ENCODE measurements at places on chromosomes 13 and 19.

- no peak for DNase-seq
Observed at GRCh38 chr19:45501730-45502014, 3.4 kb downstream of the PPM1N start.

GRCh38 chr19:10006335-10006708 lies 4.0 kb downstream of the COL5A3 start:
- DNase-seq = no peak

GRCh38 chr13:104954210-104954609 lies 1581.3 kb downstream of the EFNB2 start:
- no peak for DNase-seq

GRCh38 chr19:40836754-40837429 lies 13.4 kb downstream of the CYP2A6 start:
- no peak for DNase-seq

GRCh38 chr13:40878321-40878720 lies 88.9 kb downstream of the SLC25A15 start:
- no peak for DNase-seq
